ENCODE measurements at places on chromosomes 2 and 18.

GRCh38 chr2:165634855-165635254 lies 159.2 kb downstream of the GALNT3 start:
- no peak for DNase-seq

GRCh38 chr2:82986899-82987298 lies 1472.2 kb downstream of the SUCLG1 start:
- no peak for DNase-seq

DNA sequence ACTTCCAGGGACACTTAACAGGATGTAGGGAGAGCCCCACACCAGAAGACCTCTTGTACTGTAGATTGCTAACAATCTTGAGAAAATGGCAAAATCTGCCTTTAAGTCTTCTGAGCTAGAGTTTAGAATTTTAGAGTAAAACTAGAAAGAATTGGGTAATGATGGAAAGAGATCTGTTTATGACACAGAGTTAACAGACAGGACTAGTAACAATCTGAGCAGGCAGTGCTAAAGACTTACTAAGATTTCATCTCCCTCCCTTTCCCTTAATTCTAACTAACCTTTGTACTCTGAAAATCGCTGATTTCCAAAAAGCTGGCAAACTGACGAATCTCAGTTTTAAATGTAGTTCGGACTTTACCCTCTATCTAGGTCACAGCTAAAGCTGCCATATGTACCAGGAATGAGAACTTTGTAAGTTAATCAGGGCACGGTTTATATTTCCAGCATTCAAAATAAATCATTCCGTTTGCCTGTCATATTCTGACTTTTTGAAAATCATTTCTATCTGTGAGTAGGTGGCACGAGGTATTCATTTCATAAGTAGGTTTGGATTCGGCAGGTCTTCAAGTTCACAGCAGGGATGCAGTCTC lies 256.5 kb upstream of the EPAS1 start:
- no peak for DNase-seq

DNA sequence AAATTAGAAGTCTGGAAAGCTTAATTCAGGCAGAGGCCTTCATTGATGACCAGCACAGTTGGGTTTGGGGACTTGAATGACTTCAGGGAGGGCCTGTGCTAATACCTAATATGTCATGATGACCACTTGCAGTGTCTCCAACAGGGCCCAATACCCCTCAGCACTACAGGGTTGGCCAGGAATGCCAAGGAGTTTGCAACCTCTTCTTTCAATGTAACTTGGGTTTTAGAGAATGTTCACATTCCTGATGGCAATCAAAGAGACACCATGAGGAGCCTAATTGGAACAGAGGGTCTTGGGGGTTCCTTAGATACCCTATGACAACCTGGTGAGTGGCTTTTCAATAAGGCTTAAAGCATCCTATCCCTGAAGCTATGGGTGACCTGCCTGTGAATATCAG lies 52.4 kb upstream of the ST8SIA3 start:
- DNase-seq, result no peak

DNA sequence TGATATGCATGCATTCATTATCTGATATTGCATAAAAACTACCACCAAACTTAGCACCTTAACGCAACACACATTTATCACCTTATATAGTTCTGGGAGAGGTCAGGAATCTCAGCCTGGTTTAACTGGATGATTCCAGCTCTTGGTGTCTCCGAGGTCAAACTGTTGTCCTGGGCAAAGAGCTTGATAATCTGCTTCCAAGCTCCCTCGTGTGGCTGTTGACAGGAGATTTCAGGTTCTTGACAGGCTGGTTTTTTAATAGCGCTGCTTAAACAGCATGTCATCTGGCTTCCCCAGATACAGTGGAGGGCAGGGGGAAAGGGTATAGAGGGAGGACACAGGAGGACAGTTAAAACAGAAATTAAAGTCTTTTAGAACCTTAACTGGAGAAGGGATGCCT lies 785.0 kb downstream of the CNTNAP5 start:
- no peak for DNase-seq

GRCh38 chr2:56248965-56249742 lies 65.4 kb downstream of the CCDC85A start:
- DNase-seq, result no peak

DNA sequence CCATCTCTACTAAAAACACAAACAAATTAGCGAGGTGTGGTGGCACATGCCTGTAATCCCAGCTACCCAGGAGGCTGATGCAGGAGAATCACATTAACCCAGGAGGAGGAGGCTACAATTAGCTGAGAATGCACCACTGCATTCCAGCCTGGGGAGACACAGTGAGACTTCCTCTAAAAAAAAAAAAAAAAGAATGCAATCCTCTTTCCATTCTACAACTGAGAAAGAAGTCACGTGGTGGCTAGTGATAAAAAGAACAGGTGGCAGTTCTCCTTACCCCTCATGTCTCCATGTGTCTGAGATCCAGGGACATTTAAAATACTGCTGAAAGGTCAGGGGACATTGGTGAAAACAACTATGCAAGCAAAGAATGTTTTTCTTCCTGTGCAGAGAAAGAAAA lies 24.4 kb upstream of the GPR39 start:
- DNase-seq, result no peak

GRCh38 chr2:120937686-120938044 lies 202.0 kb downstream of the GLI2 start:
- DNase-seq, result no peak

DNA sequence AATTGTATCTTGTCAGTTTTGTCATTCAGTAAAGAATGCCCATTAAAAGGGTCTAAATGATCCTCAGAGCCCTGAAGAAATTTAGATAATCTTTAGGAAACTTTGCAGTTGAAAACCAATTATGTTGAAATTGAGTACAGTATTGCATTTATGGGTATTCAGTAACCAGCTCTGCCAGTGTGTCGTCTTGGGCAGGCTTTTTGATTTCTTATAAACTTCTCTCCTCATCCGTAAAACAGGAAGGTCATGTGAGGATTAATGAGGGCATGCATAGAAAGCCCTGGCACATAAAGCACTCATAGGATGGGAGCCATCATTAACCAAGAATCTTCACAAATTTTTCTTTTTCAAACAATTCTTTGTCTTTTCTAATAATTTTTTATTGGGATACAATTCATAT lies 14.8 kb downstream of the PNO1 start:
- no peak for DNase-seq

GRCh38 chr2:203338322-203338721 lies 10.1 kb downstream of the ABI2 start:
- no peak for DNase-seq

DNA sequence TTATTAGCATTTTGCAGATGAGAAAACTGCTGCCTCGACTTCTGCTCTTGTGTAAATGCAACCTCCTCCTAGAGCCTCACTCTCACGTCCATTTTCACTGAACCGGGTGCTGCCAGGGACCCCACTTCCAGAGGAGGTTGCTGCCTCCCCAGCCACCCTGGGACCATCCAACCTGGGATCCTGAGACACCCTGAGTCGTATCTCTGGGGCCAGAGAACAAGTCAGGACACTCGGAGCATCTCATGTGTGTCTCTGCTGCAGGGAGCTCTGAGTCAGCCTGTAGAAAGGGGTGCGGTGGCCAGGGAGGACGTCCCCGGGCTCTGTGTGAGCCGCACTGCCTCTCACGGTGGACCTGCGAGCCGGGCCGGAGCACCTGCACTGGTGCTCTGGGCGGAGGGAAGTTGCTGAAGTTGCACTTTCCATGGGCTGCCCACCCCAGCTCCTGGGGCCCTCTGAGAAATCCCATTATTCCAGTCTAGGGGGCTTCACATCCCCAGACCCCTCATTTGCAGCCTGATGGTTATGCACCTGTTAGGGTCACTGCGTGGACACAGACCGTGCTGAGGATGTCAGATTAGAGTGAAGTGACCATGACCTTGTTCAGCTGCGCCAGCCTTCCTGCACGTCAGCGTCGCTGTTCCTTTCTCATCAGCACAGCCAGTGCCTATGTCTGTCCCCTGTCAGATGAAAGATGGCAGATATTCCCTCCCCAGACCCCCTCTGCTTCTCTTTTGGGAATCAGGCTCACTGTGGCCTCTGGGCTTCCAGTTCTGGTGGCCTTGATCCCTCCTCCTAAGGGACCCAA lies 230.4 kb downstream of the KLHL29 start:
- no peak for DNase-seq

DNA sequence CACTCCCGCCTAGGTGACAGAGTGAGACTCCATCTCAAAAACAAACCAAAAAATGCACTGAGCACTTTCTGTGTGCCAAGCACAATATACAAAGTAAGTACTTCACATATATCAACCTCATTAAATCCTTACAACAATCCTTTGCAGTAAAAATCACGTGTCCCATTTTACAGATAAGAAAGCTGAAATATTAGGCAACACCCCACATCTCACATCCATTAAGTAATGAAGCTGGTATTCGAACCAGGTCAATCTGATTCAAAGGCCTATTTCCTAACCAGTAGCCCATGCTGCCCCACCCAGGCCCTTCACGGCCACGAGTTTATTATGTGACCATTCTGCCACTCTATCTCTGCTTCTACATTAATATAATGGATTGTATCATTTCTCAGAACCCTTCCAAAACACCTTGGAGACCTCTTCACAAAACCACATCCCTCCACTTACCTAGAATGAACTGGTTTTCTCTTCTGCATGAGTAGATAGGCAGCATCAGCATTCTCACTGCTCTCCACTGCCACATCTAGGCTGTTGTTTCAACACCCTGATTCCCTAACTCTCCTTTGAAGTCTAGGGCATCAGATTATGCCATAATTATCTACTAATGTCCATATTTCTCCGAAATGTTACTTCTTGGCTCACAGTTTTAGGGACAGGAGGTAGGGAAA lies 3.1 kb upstream of the EXOC6B start:
- no peak for DNase-seq

- DNase-seq, result no peak
Measured at GRCh38 chr18:58187674-58188073, 143.6 kb downstream of the NEDD4L start.

DNA sequence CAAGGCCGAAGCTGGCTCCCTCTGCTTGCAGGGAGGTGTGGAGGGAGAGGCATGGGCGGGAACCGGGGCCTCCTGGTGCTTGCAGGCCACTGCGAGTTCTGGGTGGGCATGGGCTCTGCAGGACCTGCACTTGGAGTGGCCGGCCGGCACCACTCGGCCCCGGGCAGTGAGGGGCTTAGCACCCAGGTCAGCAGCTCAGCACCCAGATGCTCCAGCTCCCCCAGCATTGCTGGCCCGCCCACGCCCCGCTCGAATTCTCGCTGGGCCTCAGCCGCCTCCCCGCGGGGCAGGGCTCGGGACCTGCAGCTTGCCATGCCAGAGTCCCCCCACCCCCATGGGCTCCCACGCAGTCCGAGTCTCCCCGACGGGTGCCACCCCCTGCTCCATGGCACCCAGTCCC lies 176.2 kb upstream of the FAM98A start:
- no peak for DNase-seq

DNA sequence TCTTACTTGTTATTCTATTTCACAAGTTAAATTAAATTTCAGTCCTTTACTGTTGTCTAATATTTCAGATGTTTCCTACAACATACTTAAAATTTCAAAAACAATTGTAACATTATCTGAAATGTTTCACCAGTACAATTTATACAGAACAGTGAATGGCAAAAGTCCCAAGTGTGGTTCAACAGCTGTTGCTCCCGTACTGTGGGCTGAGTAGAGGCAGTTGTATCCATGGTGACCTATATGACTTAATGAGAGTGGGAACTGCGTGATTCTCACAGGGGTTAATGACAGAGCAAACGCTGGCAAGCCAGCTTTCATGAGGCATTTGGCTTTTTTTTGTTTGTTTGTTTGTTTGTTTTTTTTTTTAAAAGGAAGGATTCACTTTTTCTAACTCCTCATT lies 5.3 kb upstream of the PLCL1 start:
- DNase-seq, result no peak

GRCh38 chr18:70047931-70048603 lies 100.4 kb upstream of the CD226 start:
- no peak for DNase-seq

- no peak for DNase-seq
Measured at GRCh38 chr2:71730785-71731383, 277.5 kb downstream of the DYSF start.

GRCh38 chr2:231660860-231661259 lies 47.5 kb upstream of the PTMA start:
- no peak for DNase-seq

- no peak for DNase-seq
Measured at GRCh38 chr18:75275226-75275625, 64.6 kb downstream of the TSHZ1 start.

- DNase-seq, result no peak
Measured at GRCh38 chr2:74239346-74239745, 40.9 kb downstream of the MTHFD2 start.

- DNase-seq, result no peak
Measured at GRCh38 chr18:76274468-76275289, 220.4 kb downstream of the ZNF516 start.

DNA sequence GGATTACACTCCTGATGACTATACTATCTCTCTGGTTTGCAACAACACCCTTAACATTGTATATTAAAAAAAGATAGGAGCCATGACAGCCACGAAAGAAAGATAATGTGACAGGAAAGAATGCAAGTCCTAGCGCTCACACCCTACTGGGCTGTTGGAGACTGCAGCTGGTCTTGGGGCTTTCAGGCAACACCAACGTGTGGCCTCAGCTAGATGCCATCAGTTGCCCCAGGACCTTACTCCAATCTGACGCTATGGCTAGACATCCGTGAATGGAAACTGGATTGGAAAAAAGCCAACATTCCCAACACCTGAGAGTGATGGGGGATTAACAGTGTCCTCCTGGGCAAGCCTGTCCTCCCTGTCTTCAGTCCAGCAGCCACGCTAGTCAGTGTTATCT lies 357.4 kb upstream of the GULP1 start:
- no peak for DNase-seq

DNA sequence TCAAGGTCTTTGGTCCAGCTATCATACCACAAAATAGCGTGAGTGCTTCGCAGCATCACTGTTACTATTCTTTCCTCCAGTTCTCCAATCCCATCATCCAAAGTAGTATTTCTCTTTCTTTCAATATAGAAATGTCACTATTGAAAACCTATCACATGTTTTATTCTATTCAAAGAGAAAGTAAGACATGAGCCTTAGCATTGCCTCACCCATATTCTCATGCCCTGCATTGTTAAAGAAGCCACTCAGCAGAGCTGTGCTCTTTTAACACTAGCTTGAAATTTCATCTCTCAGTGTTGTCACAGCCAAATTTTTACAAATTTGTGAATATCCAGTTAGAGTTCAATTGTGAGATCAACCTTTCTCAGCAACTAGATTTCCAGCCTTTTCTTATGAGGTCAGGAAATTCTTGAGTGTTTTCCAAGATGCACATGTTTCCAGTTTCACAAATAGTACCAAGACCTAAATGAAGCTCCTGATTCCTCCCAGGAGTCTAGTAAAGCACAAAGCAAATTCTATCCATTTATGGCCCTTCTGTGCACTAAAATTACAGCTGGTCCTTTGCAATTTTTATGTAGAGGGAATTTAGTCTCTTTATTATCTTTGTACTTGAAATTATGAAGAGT lies 343.7 kb downstream of the SPAG16 start:
- no peak for DNase-seq

- no peak for DNase-seq
Measured at GRCh38 chr2:85770369-85770768, 16.6 kb downstream of the ATOH8 start.

- no peak for DNase-seq
Measured at GRCh38 chr18:74331404-74331803, 15.8 kb downstream of the C18orf63 start.

All from activated naive CD4-positive, alpha-beta T cell treated with Interleukin-2 at 50 U/mL for 16 hours (primary cell).